ENCODE measurements at places on chromosomes 7 and 10.

DNA sequence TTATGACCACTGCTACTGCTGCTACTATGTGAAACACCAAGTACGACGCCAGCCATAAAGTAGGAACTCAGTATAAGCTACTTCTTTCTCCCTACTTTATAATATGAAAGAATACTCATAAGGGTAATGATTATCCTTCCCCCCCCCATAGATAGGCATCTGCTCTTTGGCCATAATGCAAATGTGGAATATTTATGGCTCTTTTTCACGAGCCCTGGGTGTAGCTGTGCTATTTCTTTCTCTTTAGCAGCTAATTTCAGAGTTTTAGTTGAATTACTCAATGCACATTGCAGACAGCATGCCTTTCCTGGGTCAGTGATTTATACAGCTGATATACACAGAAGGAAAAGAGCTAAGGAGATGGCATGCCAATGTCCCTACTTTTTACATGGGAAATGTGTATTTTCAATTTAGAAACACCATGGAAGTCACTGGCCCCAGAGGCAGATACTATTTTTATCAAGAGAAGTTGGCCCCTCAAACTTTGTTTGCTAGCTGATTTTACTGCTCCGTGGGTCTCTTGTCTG, 234.1 kb upstream of the KIAA1217 start:
- no peak for DNase-seq

GRCh38 chr7:76257973-76258372, 44.5 kb upstream of the HSPB1 start:
- no peak for DNase-seq

- DNase-seq, result no peak
Observed at GRCh38 chr7:69723663-69724062, 125.4 kb downstream of the AUTS2 start.

GRCh38 chr10:102479651-102480050, 22.9 kb downstream of the ACTR1A start:
- no peak for DNase-seq

GRCh38 chr7:75867390-75867717, 11.5 kb upstream of the RHBDD2 start:
- no peak for DNase-seq

GRCh38 chr7:121714559-121715303, 158.2 kb upstream of the PTPRZ1 start:
- no peak for DNase-seq

- DNase-seq, result no peak
Observed at GRCh38 chr10:101993221-101993620, 62.8 kb downstream of the ARMH3 start.

DNA sequence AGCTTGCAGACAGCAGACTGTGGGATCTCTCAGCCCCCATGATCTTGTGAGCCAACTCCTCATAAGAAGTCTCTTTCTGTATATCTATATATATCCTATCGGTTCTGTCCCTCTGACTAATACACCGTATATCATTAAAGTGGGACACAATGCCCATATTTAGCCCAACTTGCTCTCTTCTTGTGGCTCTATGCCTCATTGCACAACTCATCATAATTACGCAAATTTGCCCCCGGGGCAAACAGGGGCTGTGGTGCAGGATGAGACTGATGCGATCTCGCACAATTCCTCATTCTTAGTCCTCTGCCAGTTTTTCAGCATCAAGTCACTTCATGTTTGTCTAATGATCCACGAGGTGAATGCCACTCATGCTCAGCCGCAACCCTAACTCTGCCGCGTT, 183.2 kb downstream of the PRPF18 start:
- no peak for DNase-seq

DNA sequence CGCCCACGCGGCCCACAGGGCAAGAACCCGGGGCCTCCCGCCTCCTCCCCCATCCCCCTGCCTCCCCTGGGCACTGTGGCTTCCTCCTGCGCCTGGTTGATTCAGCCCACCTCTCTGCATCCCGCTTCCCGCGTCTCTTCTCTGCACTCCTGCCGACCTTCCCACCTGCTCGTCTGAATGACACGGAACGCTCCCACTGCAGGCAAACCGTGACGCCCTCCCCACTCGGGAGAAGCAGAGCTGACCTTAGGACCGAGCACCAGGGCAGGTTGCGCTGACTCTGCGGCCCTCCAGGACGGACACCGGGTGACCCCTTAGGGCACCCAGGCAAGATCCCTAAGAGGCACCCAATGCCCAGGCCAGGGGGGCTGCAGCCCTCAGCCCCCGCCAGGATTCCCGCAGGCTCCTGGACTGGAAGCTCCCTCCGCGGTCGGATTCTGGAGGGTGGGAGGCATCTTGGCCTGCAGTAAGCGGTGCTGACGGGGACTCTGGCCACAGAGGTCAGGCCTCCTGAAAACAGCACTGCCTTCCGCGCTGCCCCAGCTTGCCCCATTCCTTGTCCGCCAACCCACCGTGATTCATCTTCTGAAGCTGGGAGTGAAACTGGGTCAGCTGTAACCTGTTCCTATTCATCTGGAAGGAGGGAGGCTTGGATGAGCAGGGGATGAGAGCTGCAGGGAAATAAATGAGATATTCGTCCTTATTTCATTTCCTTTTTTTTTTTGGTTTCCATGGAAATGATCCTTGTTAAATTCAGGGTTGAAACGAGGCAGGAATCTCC, 990 bp downstream of the CALML3 start:
- no peak for DNase-seq

DNA sequence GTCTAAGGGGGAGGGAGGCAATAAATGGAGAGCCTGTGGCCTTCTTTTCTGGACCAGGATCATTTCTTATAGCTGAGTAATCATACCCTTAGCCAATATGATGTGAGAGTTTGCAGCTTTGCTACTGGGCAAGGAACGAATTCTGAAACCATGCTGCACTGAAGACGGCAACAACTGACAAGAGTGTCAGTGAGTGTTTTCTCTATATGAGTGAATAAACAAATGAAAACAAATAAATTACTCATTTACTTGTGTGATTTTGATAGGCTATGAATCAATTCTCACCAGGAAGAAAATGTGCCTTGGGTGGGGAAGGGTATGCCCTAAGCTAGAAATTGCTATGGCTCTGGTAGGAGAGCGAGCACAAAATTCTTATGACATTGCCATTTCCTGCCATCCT, 79.4 kb upstream of the LRRN3 start:
- no peak for DNase-seq

Data from stimulated activated CD8-positive, alpha-beta memory T cell treated with anti-CD3 and anti-CD28 coated beads, Interleukin-2, amount 100 ng/mL, for 1 hour (primary cell).